C1 segment of cervical spinal cord (tissue), 14 donors: ENCODE measurements at places on chromosomes 4 and X.

DNA sequence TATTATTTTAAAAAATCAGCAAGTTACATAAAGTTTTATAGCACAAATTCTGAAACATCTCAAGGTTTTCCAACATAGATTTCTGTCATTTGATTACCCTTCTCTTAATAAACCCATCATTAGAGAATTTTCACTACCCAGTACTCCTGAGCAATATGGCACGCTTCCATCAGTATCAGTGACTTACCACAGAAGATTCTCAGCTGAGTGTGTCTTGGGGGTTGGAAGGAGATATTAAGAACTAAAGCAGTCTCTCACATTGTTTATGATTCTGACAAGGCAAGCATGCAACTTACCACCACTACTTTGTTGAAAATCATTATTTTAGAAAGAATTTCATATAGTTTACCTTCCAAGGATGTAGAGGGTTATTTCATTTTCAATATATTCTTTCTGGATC lies 67.7 kb downstream of the INPP4B start:
- DNase-seq, result no peak

- DNase-seq, result no peak
Measured at GRCh38 chr4:24102621-24103020, 212.8 kb upstream of the PPARGC1A start.

DNA sequence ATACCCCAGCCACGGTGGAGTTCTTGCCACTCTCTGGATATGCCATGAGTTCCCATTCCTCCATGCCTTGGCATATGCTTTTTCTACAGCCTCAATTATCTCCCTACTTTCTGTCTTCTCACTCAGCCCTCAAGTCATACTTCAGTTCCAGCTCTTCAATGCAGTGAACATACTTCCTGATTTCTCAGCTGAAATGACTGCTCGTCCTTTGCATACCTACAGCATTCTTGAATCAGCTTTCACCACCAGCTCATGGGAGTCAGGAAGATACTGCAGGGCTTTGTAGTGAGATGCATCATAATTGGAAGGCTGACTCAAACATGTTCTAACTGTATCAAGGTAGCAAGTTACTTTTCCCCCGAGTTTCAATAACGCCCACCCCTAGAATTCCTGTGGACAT lies 118.4 kb downstream of the APBB2 start:
- DNase-seq, result no peak

DNA sequence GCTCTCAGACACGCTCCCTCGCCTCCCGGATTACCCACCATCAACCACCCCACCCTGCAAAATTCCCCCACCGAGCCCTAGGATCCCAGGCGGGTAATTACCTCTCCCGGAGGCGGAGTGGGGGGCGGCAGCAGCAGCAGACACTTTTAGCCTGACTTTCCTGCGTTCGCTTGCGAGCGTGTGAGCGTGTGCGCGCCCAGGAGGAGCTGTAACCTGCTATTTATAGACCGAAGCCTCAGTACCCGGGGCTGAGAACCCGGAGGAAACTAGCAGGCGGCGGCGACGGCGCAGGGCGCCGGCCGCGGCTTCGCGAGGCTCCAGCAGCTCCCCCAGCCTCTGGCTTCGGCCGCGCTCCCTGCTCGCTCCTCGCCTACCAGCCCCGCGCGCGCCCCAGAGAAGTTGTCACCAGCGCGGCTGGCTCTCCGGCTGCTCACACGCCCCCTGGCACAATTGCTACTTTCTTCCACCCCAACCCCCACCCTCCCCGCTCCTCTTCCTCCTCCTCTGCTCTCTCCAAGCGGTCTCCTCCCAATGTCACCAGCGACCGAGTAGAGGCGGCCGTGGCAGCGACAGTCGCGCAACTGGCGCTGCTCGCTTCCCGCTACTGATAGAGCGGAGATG lies at the start of gene INPP4B:
Gene INPP4B, minus strand, starts transcription at position 194 of the 621 bp plus-strand sequence.
- no peak for DNase-seq

- DNase-seq, result no peak
Measured at GRCh38 chr4:113759696-113760093, 1.8 kb downstream of the CAMK2D start.

- DNase-seq, result no peak
Measured at GRCh38 chr4:76585272-76585671, 150.2 kb downstream of the SHROOM3 start.

- no peak for DNase-seq
Measured at GRCh38 chrX:69119122-69119521, 46.1 kb downstream of the PJA1 start.

DNA sequence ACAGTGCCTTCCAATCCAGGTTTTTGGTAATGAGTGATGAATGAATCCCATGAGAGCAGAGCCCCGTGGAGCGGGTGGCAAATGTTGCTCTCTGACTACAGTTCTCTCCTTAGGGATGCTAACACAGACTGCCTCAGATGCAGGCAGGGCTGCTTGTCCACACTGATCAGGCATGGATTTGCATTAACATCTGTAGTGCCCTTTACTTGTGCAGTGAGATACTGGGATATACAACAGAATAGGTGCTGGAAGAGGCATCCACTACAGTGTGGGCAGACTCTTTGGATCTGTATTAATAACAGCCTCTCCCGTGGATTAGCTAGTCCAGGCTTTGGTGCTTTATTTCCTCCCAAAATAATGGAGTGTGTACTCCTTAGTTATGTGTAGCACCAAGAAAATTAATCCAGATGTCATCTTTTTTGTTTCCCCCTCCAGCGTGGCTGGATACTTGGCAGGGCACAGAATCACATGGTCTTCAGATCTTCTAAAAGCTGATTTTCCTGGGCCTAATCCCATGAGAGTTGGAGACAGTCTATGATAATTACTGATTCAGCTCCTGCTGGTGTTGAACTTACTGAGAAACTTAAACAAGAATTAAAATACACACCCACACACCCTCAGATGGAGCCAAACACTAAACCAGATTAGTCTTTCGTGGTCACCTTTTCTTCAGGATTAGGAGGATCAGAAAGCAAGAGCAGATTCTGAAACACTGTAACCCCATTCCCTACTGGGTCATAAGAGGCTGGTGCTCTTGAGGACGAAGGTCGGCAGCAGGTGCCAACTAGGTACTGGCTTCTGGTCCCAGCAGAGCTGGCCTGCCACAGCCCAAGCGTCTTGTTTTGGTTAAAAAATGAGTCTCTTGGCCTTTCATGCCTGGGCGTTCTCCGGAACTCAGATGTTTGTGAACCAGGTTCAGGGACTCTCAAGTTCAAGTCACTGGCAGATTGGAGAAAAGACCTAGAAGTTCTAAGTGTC lies 23.1 kb upstream of the NAP1L5 start:
- no peak for DNase-seq

GRCh38 chr4:4416981-4417380 lies 30.1 kb downstream of the NSG1 start:
- DNase-seq, result no peak

- no peak for DNase-seq
Measured at GRCh38 chr4:61886131-61886530, 686.0 kb downstream of the ADGRL3 start.

DNA sequence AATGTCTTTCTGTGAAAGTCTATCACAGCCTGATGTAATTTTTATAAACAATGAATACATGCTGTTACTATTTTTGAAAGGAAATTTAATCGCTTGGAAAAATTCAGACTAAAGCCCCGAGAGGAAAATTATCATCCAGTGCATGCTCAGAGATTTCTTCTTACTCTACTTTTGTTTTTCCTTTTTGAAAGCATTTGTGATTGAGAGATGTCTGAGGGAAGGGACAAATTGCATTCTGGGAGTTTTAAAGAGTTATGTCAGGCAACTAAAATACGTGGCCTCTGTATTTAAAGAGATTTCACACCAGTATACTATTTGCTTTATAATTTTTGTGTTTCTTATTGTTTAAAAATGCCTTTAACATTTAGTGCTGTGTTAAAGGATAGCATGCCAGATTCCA lies 1.4 kb upstream of the ZFX start:
- DNase-seq, result no peak

GRCh38 chr4:147093206-147093605 lies 147.5 kb upstream of the TTC29 start:
- DNase-seq, result no peak

DNA sequence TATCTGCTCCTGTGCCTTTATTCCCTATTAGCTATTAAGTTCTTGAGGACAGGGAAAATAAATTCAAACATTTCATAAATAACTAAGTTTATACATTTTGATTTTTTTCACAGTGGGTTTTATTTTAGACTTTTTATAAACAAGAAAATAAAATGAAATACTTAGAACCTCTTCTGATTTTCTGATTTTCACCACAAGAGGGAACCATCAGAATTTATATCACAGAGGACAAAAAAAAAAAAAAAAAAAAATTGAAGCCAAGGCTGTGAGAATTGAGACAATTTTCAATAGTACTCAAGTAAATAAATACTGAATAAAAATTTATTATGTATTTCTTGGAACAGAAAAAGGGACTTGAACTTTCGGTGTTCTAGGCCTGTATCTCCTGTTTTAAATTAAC lies 288.1 kb downstream of the SH3BGRL start:
- DNase-seq, result no peak

DNA sequence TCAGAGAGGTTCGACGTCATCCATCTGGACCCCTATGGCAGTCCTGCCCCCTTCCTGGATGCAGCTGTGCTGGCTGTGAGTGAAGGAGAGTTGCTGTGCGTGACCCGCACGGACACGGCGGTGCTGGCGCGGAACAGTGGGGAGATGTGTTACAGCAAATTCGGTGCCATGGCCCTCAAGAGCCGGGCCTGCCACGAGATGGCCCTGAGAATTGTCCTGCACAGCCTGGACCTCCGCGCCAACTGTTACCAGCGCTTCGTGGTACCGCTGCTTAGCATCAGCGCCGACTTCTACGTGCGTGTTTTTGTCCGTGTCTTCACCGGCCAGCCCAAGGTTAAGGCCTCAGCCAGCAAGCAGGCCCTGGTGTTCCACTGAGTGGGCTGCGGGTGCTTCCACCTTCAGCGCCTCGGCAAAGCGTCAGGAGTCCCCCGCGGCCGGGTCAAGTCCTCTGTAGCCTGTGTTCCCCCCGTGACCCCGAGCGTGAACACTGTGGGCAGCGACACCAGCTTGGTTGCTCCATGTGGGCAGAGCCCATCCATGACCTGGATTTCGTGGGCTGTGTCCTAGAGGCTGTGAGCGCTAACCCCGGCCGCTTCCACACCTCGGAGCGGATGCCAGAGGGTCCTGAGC lies 186.7 kb upstream of the SLITRK2 start:
- DNase-seq, result no peak

DNA sequence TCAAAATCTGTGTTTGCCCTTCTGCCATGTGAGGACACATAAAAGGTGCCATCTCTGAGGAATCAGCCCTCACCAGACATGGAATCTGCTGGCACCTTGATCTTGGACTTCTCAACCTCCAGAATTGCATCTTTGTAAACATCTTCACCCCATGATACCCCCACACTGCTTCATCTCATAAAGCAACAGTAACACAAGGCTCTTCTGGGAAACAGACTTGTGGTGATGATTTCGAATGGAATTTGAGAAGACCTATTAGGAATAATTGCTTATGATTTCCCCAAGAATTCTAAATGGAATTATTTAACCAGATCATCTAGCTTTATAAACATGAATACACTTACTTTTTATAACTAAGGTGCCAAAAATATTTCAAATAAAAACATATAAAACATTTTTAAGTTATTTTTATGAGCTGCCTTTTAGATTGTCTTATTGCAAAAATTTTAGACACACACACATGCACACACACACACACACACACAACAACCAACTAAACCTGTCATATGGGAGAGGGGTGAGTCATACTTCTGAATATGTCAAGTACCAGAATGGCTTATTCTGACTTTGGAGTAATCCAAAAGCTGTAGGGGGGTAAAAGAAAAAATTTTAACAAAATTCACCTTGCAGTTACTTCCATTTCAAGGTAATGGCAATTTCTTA lies 82.0 kb downstream of the USP46 start:
- no peak for DNase-seq
